Endothelial cell of umbilical vein (primary cell): ENCODE measurements at places on chromosomes 16 and 17. TPM values are rescaled to one million over a fixed set of nuclear protein-coding genes. Genes with fewer than 3 reads are reported as not detected.

DNA sequence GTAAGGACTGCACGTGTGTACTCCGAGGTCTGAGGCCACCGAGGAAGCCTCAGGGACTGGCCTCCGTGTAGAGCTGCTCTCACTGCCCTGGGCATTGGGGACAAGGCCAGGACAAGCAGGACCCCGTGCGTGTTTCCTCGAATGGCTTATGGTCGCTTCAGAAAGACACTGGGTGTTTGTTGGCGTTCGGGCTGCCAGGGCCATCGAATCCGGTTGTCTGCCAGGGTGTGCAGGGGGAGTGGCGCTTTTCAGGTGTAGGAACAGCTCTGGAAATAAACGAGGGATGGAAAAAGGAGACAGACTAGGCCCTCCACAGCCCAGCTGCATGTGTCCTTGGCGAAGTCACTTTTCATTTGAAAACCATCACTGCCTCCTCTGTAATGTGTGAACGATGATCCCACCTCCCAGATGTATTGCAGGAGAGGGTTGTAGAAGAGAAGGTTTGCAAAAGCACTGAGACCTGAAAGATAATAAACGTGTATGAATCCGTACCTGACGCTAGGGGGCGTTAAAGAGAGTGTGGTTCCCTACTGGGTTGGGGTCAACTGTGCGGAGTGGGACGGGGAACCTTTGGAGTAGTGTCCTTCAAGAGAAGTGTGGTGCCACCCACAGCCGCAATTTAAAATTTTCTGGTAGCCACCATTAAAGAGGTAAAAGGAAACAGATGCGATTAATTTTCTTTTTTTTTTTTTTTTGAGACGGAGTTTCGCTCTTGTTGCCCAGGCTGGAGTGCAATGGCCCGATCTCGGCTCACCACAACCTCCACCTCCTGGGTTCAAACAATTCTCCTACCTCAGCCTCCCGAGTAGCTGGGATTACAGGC is 2.1 kb upstream of the ZSCAN10 start:
- DNase-seq, result peak; percentile 33

The HIGD1B gene
- not detected in 2 replicates for total RNA-seq

DNA sequence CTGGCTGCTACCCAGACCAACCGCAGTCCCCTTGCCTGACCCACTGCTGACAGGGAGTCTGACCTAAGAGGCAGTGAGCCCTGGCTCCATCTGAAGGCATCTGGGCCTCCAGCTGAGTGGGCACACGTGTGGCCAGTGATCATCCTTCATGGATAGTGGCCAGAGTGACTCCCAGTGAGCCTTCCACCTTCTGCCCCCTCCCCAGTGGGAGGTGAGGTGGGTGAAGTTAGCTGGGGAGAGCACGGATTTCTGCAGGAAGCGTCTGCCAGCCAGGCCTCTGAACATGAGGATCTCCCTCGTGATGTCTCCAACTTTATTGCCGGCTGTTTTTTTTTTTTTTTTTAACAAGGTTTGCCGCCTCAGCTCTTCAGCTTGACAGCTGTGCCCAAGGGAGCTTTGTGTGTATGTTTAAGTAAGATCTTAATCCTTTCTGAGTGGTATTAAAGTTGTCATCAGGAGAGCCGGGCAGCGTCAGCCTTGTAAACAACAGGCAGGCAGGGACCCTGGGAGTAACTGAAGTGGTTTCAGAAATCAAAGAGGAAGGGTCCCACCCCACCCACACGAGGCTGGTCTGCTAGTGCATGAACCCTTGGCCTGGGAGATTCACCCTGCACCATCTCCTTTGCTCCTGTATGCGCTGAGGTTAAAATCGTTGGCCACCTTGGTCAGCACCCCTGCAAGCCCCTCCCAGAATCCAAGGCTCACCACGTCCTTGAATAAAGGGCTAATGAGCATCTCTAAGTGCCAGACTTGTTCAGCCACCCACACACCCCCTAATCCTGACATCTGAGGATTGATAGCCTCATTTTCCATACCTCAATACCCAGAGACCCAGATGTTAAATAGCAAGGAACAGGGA is 33.3 kb downstream of the RHBDL3 start:
- DNase-seq, result no peak

DNA sequence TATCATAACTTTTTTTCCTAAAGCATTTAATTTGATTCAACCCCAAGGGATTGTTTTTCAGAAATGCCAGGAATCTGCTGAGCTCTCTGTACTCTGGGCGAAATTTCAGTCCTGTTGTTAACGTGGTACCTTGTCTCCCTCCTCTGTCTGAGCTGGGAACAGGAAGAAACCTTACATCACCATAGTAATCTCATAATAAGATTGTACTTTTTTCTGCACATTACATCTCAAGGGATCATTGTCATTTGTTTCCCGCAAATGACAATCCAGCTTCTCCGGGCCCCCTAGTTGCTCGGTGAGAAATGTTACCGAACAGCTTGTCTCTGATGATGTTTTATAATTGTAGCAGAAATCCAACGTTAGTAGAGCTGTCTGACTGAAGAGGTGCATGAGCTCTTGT is 152.7 kb upstream of the ERCC4 start:
- DNase-seq, result no peak

DNA sequence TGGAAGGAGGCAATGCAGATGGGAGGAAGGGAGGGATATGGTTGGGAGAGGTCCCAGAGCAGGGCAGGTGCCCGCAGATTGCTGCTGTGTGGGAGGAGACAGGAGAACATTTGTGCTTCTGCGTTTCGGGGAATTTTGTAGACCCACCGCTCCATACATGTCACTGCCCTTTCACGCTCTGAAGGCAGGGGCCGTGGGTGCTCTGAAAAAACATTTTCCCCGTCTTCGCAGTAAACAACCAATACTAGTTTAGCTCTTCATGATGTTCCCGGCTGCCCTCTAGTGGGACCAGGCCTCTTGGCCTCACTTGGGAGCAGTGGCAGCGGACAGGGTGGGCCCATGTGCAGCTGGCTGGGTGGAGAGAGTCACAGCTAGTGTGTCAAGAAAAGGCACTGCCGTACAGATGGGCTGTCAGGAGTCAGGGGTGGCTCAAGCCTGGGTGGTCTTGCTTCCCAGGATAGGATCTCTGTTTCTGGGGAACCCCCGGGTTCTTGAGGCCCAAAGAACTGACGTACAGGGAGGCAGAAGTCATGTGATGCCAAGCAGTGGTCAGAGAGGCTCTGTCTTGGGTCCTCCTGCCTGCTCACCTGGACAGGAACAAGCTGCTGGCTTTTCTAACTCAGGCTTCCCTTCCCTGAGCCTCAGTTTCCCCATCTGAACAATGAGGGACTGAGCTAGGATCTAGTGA is 46.5 kb upstream of the CPNE2 start:
- peak; percentile 75 for DNase-seq

The TUBB3 gene
- 164 and 215 TPM in 2 replicates for total RNA-seq

- DNase-seq, result no peak
Observed at GRCh38 chr17:65023791-65024190, 32.7 kb downstream of the GNA13 start.

The ROGDI gene
- total RNA-seq, result 12.0 and 14.7 TPM in 2 replicates

GRCh38 chr17:66829883-66830282 is 5.0 kb upstream of the CACNG5 start:
- no peak for DNase-seq

- peak; percentile 74 for DNase-seq
Observed at GRCh38 chr17:40177275-40177874, at the start of gene RAPGEFL1. Gene RAPGEFL1, plus strand, starts transcription at chr17:40177470. Its CDS starts 392 bp downstream, at chr17:40177862.

GRCh38 chr16:1285669-1286512 is 23.5 kb upstream of the UBE2I start:
- DNase-seq, result no peak

DNA sequence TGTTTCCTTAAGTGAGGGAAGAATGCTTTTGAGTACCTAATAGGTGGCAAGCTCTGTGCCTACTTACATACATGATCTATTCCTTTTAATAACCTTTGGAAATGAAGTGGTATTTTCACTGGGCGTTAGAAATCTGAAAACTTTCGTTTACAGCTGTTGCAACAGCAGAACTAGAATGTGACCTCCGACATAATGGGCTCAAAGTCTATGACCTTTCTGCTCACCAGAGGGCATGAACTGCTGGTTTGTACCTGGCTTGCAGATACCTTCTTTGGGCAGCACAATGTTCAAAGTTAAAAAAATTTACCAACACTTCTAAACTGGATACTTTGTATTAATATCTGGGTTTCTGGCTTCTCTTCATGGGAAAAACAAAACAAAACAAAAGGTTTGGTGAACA is 24.3 kb downstream of the CA4 start:
- no peak for DNase-seq

DNA sequence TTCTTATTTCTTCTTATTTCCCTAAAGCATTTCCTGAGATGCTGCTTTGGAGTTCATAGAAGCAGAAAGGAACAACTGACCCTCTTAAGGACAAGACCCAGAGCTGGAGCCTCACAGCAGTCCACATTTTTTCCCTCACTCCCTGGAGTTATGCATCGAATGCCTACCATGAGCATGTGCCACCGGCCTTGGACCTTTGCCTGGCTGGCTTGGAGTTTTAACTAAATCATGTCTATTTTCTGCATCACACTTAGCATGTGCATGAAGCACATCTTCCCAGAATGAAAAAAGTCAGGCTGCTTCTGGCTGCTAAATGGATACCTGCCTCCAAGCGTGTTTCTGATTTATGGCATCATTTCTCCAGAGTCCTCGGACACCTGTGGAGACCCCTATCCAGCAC is 104.5 kb downstream of the SPACA3 start:
- no peak for DNase-seq

DNA sequence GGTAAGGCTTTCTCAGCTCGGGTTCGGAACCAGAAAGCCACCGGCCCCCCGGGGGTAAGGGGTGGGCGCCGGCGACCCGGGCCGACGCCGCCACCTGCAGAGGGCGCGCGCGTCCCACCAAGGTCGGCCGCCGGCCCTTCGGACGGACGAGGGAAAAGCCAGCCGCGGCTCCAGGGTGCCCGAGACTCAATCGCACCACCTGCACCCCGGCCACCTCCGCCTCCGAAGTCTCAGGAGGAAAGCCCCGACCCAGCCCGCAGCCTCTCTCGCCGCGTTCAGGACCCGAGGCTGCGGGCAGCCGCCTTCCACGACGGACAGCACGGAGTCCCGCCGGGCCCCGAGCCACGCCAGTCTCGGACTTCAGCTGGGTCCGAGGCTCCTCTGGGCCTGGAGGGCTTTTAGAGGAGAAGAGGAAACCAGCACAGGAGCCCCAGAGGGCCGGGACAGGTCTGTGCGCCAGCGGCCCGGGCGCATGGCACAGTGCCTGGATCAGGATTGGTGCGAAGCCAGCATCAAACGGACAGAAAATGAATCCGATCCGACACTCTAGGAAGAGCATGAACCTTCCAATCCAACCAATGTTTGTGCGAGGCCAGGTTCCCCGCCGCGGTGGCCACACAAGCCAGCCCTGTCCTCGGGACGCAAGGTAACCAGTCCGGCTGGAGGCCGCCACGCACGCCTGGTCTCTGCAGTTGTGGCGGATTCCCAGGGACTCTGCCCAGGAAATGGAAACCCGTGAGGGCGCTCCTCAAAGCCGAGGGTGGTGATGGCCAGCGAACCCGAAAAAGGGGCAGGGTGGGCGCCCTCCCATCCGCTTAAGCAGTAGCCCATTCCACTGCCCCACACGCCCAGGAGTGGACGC is 6.7 kb downstream of the CBX8 start:
- no peak for DNase-seq

The RMI2 gene
- 7.7 and 11.1 TPM in 2 replicates for total RNA-seq

DNA sequence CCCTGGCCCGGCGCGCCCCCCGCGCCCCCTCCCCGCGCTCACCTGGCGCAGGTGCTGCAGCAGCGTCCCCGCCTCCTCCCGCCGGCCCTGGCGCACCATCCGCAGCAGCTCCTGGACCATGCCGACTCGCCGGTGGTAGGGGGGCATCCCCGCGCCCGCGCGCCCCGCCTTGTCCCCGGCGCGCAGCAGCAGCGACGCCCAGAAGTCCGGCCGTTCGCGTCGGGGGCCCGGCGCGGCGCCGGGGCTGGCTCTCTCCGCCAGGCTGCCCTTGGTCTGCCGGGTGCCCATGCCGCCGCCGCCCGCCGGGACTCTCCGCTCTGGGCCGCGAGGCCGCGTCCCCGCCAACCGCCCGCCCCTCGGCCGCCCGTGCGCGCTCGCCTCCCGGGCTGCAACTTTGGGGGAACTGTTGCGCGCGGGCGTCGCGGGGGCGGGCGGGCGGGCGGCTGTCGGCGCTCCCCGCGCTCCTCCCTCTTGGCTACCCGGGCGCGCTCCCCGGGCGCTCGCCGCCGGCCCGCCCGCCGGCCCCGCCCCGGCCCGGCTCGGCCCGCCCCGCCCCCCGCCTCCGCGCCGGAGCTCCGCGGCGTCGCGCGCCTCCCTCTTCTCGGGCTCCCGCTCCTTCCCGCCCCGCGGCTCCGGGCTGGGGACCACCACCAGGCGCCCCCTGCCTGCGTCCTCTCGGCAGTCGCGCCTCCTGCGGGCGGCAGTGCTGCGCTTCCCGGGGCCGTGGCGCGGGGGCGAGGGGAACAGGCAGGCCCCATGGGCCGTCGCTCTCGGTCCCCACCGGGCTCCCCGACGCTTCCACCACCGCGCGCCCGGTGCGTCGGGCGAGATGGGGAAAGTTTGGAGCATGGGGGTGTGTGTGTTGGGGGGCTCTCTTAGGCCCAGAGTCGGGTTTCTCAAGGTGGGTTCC is at the start of gene LRRC75A:
Gene LRRC75A (minus strand): TSS at position 491 of the 910 bp plus-strand sequence. CDS start 203 bp downstream, at position 288.
- peak; percentile 33 for DNase-seq

The CMTM2 gene
- not detected in 2 replicates for total RNA-seq

The CDR2L gene
- total RNA-seq, result 34.9 and 36.7 TPM in 2 replicates

- no peak for DNase-seq
Observed at GRCh38 chr17:81426393-81427172, 31.3 kb downstream of the BAHCC1 start.

GRCh38 chr17:41503202-41503601 is 2.2 kb downstream of the KRT13 start:
- no peak for DNase-seq

The GUCY2D gene
- not detected in 2 replicates for total RNA-seq

DNA sequence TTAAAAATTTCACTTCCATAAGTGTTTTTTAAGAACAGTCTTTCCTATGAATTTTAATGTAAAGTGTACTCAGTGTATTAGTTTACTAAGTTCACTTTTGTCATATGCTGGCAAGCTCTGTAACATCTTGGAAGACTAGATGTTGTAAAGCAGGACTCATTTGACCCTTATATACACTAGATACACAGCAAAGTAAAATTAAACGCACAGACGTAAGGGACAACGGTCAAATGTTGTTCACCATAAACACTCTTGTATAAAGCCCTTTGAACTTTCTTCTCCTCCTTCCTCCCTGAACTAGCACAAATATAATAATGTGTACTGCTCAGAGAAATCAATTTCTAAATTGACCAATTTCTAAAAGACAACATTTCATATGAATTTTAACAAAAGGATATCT is 7.0 kb upstream of the GOT2 start:
- no peak for DNase-seq
